Uterus (tissue), 4 donors: ENCODE measurements at places on chromosomes 3 and 15. TPM values are rescaled to one million over a fixed set of nuclear protein-coding genes. Genes with fewer than 3 reads are reported as not detected.

The WDR93 gene
- not detected for total RNA-seq

DNA sequence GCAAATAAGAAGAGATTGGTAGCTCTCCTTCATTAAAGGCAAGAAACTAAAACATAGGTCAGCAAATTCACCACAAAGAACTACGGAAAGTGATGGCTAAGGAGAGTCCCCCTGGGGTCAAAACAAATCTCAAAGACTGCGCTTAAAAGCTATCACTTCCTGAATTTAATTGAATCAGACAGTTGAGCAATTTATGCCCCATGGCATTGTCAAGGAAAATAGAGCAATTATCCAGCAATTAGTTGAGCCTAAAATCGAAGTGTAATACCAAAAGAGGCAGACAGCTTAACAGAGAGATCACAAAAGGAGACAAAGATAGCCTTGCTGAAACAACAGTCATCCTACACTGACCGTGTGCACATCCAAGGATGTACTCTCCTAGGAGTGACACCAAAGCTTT, 74.4 kb upstream of the SCN10A start:
- no peak for DNase-seq

The P2RY1 gene
- 30.7 TPM for total RNA-seq

DNA sequence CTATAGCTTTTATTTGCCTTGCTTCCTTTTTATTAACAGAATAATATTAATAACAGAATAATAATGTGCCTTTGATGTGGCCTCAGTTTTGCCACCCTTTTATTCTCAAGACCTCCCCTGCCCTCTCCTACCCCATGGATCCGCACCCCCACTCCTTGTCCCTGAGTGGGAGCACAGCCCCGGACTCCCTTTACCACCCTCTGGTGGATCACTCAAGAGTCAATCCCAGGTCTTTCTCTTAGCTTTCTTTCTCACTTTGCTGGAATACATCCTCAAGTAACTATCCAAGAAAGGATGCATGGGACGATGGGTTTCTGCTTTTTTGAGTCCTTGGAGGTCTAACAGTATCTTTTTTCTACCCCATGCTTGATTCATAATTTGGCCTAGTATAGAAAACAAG, 63.4 kb downstream of the KLF13 start:
- DNase-seq = no peak

The ITPKA gene
- total RNA-seq = 0.41 TPM

The SPINT1 gene
- total RNA-seq = 2.0 TPM

The SCAANT1 gene
- total RNA-seq = not detected

GRCh38 chr3:66200786-66201185, 20.0 kb upstream of the SLC25A26 start:
- DNase-seq = no peak

GRCh38 chr3:81394651-81395524, 366.6 kb downstream of the GBE1 start:
- DNase-seq = no peak

The LDHAL6B gene
- not detected for total RNA-seq

DNA sequence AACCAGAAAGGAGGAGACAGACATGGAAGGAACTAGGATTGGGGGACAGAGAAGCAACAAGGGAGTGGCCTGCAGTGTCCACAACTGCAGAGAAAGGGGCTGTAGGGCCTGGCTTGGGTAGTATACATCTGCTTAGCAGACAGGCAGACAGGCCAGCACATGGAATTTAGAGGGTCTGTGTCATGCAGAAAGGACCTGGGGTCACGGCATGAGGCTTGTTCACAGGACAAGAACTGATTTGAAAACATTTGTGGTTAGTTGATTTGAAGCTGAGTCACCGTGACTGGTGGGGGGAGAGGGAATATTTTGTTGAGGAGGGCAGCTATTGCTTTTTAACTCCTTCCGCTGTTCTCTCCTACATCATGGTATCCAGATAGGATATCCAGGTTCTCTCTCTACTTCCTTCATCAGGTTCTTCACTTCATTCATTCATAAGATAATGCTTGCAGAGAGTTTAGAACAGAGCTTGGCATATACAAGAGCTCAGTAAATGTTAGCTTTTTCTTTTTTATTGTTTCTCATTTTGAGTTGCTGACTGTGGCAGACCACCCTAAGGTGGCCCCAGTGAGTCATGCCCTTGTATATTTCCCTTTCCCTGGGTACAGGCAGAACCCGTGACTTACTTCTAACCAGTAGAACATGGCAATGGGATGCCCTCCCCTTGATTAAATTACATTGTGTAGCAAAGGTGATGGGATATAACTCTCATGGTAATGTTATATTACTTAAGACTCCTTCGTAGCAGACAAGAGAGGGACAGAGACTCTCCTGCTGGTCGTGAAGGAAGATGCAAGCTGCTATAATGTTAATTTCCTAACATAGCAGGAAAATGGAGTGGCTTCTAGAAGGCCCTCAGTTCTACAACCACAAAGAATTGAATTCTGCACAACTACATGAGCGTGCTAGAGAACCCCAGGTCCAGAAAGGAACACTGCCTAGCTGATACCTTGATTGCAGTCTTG, 95.0 kb upstream of the NMNAT3 start:
- no peak for DNase-seq

The IQCH gene
- total RNA-seq = 1.2 TPM

DNA sequence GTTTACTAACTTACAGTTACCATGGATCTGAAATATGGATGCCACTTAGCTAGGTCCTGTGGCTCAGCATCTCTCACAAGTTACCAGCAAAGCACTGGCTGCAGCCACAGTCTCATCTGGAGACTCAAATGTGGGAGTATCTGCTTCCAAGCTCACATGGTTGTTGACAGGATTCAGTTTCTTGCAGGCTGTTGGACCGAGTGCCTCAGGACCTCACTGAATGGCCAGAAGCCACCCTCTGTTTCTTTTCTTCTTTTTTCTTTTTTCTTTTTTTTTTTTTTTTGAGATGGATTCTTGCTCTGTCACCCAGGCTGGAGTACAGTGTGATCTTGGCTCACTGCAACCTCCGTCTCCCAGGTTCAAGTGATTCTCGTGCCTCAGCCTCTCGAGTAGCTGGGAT, 20.1 kb upstream of the AMOTL2 start:
- DNase-seq = no peak

DNA sequence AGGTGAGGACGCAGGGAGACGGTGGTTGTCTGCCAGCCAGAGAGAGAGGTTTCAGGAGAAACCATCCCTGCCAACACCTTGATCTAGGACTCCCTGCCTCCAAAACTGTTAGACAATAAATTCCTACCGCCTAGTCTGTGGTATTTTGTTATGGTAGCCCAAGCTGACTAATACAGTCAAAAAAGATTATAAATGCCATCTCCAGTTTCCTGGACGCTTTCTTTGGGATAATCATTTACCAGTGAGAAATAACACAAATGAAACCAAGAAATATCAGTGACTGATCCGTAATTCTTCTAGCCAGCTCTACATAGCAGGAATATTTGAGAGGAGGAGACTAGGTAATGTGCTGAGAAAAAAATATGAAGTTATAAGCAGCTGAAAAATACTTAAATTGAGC, 707.8 kb upstream of the LMCD1 start:
- DNase-seq = no peak

- DNase-seq = no peak
Measured at GRCh38 chr3:32593903-32594525, 23.4 kb upstream of the DYNC1LI1 start.

The ACAN gene
- total RNA-seq = 6.9 TPM

The MED12L gene
- total RNA-seq = 12.7 TPM

DNA sequence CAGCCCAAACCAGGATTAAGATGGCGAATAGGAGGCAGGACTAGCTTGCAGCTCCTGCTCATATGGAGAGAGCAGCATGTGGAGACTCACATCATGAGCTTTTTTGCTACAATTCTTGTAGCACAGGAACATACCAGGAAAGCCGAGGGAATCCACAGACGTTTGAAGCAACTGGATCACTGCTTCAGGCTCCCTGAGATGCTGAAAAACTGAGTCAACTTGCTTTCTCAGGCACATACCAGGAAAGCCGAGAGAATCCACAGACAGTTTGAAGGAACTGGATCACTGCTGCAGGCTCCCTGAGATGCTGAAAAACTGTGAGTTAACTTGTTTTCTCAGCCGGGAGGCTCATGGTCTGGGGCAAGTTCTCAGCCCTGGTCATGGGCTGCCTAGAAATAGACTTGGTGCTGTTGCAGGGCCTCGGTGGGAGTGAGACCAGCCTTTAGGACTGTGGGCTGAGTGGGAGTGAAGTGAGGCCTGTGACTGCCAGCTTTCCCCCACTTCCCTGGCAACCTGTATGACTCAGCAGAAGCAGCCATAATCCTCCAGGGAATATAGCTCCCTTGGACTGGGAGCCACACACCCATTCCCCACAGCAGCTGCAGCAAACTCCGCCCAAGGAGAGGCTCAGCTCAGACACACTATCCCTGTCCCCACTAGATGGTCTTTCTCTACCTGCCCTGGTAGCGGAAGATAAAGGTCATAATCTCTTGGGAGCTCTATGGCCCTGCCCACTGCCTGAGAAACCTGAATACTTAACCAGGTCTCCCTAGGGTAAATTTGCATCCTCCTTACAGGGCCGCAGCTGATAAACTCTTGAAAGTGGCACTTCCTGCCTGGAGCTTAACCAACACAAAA, 51.9 kb upstream of the PFN2 start:
- no peak for DNase-seq

DNA sequence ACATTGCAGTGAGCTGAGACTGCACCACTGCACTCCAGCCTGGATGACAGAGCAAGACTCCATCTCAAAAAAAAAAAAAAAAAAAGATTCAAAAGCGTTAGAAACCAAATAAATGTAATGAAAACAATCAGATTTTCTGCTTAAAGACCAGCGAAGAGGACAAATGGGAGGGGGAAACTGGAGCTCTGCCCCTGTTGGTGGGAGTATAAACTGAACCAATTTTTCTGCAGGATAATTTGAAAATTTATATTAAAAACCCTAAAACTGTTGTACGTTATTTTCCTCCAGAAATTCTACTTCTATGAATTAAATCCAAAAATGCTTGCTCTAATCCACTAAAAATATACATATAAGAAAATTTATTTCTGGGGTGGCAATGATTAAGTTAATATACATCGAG, 25.3 kb upstream of the ZSCAN2 start:
- no peak for DNase-seq

The SLC22A14 gene
- not detected for total RNA-seq
